ENCODE measurements at places on chromosomes 2 and 18. TPM values are rescaled to one million over a fixed set of nuclear protein-coding genes. Genes with fewer than 3 reads are reported as not detected.

Gene UGT1A8
- not detected for total RNA-seq

Gene SCYGR4
- total RNA-seq: not detected

Gene ZNF804A
- not detected for total RNA-seq

Gene TEKT4
- not detected for total RNA-seq

Gene DAPL1
- total RNA-seq: not detected

Gene GCG
- not detected for total RNA-seq

Gene TMEFF2
- total RNA-seq: 46.8 TPM

Gene PCARE
- total RNA-seq: not detected

All from osteocyte (in vitro differentiated cells).